Thymus (tissue), 14 donors: ENCODE measurements at places on chromosomes 13 and 19. TPM values are rescaled to one million over a fixed set of nuclear protein-coding genes. Genes with fewer than 3 reads are reported as not detected.

CEBPA gene
- 10.1 TPM for polyA plus RNA-seq

NCAN gene
- polyA plus RNA-seq, result 0.27 TPM

TGFB1 gene
- polyA plus RNA-seq, result 24.8 TPM

TGFBR3L gene
- polyA plus RNA-seq, result 0.05 TPM

FBXW9 gene
- 6.5 TPM for polyA plus RNA-seq

HIPK4 gene
- 0.07 TPM for polyA plus RNA-seq

SIGLECL1 gene
- 0.09 TPM for polyA plus RNA-seq

SLC17A7 gene
- 0.57 TPM for polyA plus RNA-seq
